ENCODE measurements at places on chromosomes 16 and 17.

DNA sequence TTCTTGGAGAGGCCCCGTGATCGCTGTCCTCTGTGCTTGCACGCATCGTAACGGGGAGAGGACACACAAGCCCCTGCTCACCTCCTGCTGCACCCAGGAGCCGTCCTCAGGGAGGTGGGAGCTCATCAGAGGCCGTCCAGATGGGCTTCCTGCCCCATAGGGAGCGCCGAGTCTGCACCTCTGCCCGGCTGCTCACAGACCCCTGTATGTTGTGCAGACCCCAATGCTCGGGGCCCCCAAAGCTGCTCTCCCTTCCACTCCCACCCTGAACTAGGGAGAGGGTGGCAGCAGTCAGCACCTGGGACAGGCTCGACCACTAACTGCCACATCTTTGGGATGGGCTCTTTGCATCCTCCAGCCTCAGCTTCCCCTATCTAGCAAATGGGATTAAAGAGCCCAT lies 4.4 kb upstream of the ZNF469 start:
- DNase-seq = no peak

- no peak for DNase-seq
Observed at GRCh38 chr16:87652799-87653198, 50.5 kb downstream of the JPH3 start.

GRCh38 chr17:21015564-21015963 lies 27.2 kb downstream of the USP22 start:
- DNase-seq = no peak

- no peak for DNase-seq
Observed at GRCh38 chr17:15999974-16000827, 577 bp downstream of the TTC19 start.

GRCh38 chr17:27747462-27748359 lies 52.6 kb downstream of the NOS2 start:
- DNase-seq = no peak

DNA sequence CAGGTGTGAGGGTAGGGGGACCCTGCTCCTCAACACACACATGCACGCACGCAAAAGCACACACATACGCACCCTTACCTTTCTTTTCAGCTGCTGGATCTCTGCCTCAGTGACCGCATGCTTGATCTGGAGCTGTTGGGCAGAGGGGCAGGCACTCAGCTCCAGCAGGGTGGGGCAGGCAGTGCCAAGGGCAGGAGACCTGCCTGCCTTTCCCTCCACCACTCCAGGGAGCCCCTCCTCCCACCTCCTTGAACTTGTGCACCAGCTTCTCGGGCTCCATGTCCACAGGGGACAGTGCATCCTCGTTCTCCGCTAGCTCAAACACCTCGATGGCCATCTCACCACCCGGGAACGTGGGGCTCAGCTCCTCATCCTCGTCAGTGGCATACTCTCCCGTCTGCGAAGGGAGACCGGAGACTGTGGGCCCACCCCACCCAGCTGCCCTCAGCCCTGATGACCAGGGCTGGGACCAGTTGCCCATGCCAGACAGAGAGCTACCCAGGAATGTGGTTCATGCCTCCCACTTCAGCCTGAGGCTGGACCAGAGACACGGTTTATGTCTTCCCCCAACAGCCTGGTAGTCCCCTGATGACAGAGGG lies 9.3 kb upstream of the SAMD14 start:
- no peak for DNase-seq

GRCh38 chr17:82477934-82478333 lies 19.4 kb downstream of the NARF start:
- no peak for DNase-seq

DNA sequence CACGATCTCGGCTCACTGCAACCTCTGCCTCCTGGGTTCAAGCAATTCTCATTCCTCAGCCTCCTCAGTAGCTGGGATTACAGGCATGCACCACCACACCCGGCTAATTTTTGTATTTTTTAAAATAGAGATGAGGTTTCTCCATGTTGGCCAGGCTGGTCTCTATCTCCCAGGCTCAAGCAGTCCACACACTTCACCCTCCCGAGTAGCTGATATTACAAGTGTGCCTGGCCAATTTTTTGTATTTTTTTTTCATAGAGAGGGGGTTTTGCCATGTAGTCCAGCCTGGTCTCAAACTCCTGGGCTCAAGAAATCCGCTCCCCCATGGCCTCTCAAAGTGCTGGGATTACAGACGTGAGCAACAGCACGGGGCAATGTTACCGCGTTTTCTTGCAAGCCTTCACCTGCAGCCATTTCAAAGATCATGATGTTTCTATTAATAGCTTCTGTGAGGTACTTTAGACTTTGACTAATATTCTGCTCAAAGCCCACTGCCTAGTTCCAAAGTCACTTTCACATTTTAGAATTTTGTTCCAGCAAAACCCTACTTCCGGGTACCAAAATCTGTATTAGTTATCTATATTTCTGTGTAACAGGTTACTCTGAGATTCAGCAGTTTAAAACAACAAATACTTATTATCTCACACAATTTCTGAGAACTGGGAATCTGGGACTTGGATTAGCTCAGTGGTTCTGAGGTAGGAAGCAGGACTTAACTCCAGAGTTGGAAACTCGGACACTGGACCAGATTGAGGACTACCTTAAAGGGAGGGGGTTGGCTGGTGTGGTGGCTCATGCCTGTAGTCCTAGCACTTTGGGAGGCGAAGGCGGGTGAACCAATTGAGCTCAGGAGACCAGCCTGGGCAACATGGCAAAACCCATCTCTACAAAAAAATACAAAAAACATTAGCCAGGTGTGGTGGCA lies 12.0 kb upstream of the MED13 start:
- DNase-seq = no peak

DNA sequence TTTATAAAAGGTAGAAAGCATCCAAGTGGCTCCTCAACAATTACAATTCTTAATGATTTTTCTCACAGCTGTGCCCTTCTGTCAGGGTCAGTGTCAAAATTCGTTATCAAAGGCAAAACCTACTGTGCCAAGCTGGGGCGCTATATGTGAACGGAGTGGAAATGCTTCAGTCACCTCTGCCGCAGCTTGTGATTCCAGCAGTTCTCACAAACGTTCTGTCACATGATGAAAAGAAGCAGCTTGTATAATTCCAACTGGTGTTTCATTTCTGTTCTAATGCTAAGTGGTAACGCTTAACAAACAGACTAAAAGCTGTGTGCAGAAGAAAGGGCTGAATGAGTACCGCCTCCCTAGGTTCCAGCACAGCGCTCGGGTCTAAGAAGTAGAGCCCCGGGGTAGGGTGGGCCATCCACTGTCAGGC lies 14.2 kb downstream of the PLD6 start:
- no peak for DNase-seq

DNA sequence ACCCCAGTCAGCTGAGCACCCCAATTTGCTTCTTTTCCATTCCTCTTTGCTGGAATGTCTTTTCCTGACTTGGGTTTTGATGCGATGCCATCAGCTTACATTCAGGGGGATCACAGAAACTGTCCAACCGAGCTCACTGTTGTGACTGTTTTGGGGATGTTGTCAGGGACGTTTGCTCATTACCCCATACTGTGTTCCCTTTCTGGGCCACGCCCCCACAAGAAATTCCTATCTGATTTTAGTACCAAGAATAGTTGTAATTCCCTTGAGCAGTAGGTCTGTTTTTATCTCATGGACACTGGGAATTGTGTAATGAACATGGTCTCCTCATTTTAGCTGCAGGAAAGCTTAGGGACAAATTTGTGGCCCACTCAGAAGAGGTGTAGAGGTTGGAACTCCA lies 2.6 kb upstream of the NTN1 start:
- no peak for DNase-seq

DNA sequence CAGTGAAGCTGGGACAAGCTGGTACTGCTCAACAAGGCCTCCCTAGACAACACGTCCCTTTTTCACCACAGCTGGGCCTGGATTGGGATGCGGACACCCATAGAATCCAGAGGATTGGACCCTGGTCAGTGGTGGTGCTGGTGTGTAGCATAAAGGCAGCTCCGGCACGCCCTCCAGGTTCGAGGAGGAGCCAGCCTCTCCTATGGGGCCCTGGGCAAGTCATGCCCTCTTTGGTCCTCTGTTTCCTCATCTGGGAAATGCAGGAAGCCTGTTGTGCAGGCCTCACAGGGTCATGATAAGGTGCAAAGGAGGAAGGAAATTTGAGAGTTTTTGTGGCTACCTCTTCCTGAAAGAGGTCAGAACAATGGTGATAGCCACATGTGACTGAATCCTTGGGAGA lies 1741.7 kb downstream of the TP53TG3F start:
- no peak for DNase-seq

- no peak for DNase-seq
Observed at GRCh38 chr17:17108451-17109049, 66.3 kb downstream of the MPRIP start.

DNA sequence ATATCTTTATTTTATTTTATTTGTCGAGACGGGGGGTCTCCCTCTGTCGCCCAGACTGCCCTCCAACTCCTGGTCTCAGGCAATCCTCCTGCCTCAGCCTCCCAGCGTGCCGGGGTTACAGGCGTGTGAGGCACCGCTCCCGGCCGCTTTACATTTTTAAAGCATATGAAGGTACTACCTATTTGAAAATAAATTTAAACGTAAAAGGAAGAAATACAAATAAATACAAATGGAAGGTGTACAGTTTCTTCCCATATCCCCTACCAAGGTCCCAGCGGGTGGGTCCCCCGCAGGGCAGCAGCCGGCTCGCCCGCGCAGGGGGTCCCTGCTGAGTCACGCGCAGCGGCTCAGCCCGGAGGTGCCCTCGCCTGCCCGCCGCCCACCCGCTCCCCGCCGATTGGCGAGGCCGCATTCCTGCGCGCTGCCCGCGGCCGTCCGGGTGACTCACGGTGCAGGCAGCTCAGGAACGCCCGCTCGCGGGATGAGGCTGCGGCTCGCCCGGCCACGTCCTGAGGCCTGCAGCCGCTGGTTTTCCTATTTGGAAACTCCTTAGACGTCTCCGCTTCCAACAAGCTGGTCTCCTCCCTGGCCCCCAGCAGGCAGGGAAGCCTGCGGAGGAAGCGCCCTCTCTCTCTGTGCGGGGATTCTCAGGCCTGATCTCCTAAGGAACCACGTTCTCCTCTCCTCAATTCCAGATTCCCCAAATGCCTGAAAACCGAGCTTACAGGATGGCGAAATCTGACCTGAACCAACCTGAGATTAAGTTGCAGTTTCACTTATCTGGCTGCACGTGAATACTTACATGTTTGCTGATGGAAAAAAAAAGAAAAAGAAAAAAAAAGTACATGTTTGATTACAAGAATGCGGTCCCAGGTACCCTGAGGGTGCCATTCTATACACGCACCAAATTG lies 54.8 kb upstream of the MAP3K14 start:
- peak; percentile 93 for DNase-seq

- no peak for DNase-seq
Observed at GRCh38 chr17:41567317-41567716, 4.5 kb downstream of the KRT9 start.

GRCh38 chr16:62965831-62966230 lies 929.6 kb upstream of the CDH8 start:
- no peak for DNase-seq

DNA sequence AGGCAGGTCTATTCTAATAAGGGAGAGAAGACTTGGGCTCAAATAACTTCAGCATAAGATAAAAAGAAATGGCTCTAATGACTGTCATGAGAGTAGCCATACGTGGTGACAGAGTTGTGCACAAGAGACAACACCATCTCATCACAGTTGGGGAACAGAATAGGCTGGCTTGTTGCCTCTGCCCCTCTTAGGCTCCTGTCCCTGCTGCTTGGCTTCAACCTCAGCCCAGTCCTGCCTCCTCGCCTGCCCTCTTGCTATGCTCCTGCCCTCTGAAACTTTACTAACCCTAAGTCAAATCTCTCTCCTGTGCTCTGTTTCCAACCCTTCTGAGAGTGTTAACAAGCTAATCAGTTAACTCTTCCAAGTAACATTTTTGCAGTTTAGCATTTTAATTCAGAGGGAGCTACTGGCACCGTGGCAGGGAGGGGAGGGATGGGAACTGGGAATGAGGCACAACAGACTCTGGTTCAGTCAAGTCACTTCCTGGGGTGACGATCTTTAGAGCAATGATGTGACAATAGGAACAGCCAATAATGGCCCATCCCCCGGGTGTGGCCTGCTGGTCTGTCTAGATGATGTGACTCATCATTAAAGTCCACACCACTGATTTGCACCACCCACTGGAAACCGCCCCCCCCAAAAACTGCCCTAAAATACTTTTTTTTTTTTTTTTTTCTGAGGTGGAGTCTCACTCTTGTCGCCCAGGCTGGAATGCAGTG lies 35.5 kb downstream of the DNAH17 start:
- no peak for DNase-seq

GRCh38 chr17:50830994-50831393 lies 4.4 kb upstream of the WFIKKN2 start:
- DNase-seq = no peak

GRCh38 chr16:56202036-56202435 lies 10.7 kb downstream of the GNAO1 start:
- DNase-seq = no peak

DNA sequence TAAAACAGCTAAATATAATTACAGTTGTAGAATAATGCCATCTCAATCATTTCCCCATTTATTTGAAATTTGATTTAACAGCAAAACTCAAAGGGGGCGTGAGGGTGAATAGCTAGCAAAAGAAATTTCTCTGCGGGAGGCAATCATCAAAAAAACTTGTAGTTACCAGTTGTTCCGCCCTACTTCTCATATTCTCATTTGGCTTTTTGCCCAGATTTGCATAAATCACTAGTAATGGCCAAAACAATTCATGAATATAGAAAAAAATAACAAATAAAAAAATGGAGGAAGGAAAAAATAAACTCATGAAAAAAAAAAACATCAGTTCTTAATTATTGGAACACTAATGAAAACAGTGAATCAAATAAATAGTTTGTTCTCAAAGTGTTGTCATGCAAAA lies 722.6 kb upstream of the KIF2B start:
- no peak for DNase-seq

GRCh38 chr17:76686538-76687297 lies 24.0 kb downstream of the MXRA7 start:
- DNase-seq = no peak

- DNase-seq = no peak
Observed at GRCh38 chr17:74954665-74955421, 17.7 kb downstream of the HID1 start.

- DNase-seq = no peak
Observed at GRCh38 chr17:4610162-4610561, 25.8 kb downstream of the SMTNL2 start.

DNA sequence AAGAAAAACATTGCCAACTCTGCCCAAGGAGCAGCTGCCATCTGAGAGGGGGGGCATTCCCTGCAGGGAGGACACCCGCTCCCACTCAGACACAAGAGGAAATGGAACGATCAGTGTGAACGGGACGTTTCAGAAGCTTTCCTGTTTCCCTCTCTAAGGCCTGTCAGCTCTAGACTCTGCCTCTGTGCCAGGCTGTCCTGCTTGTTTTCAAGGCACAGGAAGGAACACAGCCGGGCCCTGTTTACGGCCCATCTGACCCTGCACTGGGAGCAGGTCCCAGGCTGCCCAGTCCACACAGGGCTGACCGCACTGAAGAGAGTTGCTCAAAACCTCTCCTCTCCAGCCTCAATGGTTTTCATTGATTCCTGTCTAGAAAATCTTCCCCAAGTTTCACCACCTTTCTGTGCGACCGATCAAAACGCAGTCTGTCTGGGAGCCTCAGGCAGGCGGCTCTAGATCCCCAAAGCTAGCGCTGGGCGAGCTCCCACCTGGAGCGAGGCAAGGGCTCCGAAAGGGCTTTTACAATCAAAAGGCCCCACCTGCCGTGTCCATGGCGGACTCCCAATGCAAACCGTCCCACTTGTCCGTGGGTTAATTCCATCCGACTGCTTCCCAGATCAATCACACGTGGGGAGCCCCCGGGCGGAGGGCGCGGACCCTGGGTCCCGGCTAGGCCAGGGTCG lies 1.5 kb downstream of the PIEZO1 start:
- DNase-seq = no peak
